ENCODE measurements at places on chromosomes 3 and 15.

DNA sequence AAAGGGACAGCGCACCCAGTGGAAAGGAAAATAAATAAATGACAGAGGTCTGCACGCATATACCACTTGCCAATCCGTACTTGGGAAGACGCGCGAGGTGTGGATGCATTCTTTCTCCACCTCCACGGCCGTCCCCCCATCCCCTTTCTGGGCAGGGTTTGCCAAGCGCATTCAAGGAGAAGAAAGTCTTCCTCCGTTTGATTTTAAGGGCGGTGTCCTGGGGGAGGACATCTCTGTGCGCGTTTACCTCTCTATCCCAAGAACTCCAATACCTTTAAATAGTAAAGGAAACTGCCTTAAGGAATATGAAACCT lies 576 bp upstream of the MB21D2 start:
- DNase-seq, result no peak

- DNase-seq, result no peak
Measured at GRCh38 chr15:58710701-58711100, 38.8 kb downstream of the ADAM10 start.

- no peak for DNase-seq
Measured at GRCh38 chr3:30549600-30549999, 56.8 kb upstream of the TGFBR2 start.

- DNase-seq, result no peak
Measured at GRCh38 chr15:60223176-60223575, 174.6 kb downstream of the ANXA2 start.

- DNase-seq, result no peak
Measured at GRCh38 chr3:127549826-127550467, 40.6 kb downstream of the TPRA1 start.

DNA sequence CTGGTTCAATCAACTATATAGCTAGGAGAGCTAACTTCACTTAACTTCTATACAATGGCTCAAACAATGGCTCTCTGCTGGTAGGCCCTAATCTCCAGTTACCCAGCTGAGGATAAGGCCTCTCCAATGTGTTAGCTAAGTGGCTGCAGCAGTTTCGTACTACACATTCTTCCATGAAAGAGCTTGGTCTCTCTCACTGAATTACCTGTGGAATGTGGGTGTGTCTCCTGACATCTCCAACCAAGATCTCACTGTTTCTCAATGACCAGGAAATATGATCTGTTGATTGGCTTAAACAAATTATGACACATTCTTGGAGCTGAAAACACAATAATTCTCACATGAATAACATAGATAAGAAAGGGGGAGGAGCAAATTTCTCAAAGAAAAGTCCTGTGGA lies 169.8 kb upstream of the ROBO1 start:
- peak; percentile 63 for DNase-seq

DNA sequence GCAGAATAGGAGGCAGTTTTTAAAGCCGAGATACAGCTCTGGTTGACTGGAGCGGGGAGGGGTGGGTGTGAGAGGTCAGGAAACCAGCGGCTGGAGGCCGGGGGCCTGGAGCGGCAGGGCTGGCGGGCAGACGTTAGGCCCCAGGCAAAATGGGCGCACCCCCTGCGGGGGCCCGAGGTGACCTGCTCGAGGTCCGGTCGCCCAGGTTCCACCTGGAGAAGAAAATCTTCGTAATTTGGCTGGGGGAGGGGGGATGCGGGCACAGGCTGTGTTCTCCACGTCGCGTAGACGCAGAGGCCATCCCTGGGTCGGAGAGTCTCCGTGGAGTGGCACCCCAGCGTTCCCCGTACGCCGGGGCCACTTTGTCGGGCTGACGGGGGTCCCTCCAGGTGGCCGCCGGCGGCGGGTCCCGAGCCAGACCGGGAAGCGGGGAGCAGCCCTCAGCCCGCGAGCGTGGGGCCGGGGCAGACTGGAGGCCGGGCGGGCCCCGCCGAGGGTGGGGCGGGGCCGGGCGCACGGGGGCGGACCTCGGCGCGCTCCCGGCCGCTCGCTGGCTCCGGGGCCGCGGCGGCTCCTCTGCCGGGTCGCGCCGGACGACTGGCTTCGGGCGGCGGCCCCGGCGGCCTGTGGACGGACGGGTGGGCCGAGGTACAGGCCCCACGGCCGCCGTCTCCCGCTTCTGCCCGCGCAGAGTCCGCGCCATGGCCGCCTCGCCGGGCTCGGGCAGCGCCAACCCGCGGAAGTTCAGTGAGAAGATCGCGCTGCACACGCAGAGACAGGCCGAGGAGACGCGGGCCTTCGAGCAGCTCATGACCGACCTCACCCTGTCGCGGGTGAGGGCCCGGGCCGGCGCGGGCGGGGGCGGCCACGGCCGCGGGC lies at the start of gene CRTC3:
Gene CRTC3, plus strand, starts transcription at position 553 of the 879 bp plus-strand sequence. Its CDS starts 149 bp downstream, at position 702.
- peak; percentile 57 for DNase-seq

GRCh38 chr3:58325525-58325992 lies 7.1 kb upstream of the PXK start:
- DNase-seq, result no peak

DNA sequence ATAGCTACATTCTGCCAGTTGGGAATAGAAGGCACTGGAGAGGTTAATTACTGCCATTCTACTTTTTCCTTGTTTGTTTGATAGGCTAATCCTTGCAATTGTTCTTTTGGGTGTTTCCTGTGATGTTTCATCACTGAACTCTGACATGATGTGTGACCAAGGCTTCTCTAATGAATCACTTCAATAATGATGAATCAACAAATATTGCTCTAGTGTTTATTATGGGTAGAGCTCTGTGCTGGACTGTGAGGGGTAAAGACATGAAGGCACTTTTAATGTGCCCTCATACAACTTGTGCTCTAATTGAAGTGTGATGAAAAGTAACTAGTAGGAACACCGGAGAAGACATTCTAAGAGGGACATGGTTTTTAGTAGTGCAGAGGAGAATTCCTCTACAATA lies 233.6 kb downstream of the WDR72 start:
- no peak for DNase-seq

GRCh38 chr3:77915336-77915735 lies 875.4 kb downstream of the ROBO2 start:
- DNase-seq, result no peak

- peak; percentile 87 for DNase-seq
Measured at GRCh38 chr3:149771652-149772271, 19.5 kb upstream of the COMMD2 start.

GRCh38 chr15:39553947-39554693 lies 26.8 kb upstream of the THBS1 start:
- DNase-seq, result no peak

DNA sequence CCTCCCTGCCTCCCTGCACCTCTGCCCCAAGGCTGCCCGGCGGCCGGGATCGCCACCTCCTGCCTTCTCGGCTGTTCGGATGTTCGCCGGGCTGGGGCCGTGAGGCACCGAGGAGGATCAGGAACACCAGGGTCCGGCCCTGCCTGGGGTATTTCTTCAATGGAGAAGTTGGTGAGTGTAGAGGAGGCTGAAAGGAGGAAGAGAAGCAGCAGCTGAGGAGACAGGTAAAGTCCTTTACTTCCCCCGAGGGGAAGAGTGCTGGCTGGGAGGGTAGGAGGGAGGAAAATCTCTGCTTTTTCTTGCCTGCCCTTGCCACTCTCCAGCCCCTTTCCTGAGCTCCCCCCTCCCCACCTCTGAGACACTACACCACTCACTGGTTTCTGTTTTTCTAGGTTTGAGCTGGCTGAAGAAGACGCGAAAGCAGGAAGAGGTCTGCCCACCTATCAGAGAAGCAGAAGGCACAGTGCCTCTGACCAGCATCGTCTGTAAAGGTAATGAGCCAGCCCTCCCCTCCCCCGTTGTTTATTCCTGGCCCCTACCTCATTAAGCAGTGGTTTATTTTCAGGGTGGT lies 519 bp downstream of the ASB7 start:
- DNase-seq, result peak; percentile 68

- DNase-seq, result no peak
Measured at GRCh38 chr3:96182756-96183155, 631.6 kb upstream of the EPHA6 start.

- no peak for DNase-seq
Measured at GRCh38 chr3:26346497-26346896, 276.1 kb upstream of the LRRC3B start.

GRCh38 chr3:11917051-11917450 lies 70.4 kb upstream of the TAMM41 start:
- no peak for DNase-seq

- no peak for DNase-seq
Measured at GRCh38 chr3:94961423-94962100, 898.7 kb downstream of the NSUN3 start.

- DNase-seq, result no peak
Measured at GRCh38 chr15:67093504-67093862, 28.1 kb downstream of the SMAD3 start.

- no peak for DNase-seq
Measured at GRCh38 chr3:195544634-195545033, 1.5 kb upstream of the PPP1R2 start.

DNA sequence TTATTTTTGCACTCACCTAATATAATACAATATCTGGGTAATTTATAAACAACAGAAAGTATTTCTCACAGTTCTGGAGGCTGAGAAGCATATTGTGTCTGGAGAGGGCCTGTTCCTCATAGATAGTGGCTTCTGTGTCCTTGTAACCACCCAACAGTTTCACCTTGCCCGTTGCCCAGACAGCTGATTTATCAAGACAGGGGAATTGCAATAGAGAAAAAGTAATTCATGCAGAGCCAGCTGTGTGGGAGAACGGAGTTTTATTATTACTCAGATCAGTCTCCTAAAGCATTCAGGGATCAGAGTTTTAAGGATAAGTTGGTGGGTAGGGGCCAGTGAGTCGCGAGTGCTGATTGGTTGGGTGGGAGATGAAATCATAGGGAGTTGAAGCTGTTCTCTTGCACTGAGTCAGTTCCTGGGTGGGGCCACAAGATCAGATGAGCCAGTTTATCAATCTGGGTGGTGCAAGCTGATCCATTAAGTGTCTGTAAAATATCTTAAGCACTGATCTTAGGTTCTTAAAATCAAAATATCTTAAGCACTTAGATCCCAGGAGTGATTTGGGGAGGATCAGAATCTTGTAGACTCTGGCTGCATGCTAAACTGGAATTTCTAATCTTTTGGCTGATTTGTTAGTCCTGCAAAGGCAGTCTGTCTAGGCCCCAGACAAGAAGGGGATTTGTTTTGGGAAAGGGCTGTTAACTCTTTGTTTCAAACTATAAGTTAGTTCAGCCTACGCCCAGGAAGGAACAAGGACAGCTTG lies 33.9 kb upstream of the C15orf39 start:
- DNase-seq, result no peak

DNA sequence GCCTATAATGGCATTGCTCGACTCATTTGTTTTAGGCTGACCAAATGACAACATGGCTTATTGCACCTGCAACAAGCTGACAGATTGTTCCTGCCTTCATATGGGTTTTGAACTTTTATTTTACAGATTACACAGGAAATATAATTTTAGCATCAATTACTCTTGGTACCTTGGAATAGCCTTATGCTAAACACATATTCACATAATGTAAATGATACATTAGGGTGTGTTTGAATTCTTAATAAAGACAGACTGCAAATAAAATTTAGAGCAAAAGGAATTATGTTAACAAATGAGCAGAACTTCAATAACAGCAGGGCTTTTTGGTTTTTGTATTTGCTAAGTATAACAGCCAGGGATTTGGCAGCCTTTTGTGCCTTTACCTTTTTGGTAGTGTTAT lies 51.9 kb upstream of the TMC3 start:
- DNase-seq, result no peak

DNA sequence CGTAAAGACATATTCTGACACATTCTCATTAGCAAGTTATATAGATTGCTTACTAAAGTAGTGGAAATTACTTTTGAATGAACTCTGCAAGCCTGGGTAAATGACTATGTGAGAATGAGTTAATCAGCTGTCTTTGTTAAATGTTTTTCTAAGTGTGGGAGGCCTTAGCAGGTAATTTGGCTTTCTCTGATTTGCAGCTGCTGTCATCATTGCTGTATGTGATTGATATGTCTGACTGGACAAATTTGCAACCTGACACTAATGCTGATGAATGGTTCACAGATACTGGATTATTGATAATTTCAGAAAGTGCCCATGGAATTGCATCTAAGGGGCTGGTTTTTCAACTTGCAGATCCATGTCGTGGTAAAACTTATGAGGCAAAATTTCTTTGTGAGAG lies 372.2 kb upstream of the SGO1 start:
- DNase-seq, result no peak

GRCh38 chr3:182028081-182028480 lies 316.4 kb downstream of the SOX2 start:
- no peak for DNase-seq

DNA sequence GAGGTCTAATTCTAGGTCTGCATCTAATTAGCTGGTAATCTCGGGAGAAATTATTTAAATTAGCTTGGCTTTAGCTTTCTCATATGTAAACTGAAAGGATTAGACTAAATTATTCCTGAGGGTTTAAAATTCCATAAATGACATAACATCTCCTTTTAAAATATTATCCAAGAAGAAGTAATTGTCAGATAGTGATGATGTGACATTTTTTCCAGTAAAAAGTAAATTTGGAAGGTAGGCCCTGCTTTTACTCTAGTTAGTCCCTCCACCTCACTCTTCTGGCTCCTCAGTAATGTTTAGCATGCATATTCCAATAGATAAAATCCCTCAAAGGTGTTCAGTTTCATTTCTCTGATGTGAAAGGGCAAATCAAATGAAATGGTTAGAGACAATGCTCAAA lies 215.7 kb downstream of the FHIT start:
- no peak for DNase-seq

Measured in Calu3 (cell line).